Activated naive CD4-positive, alpha-beta T cell treated with anti-CD3 and anti-CD28 coated beads, Interleukin-2, amount 50 U/mL, for 16 hours (primary cell): ENCODE measurements at places on chromosomes 5 and 9.

DNA sequence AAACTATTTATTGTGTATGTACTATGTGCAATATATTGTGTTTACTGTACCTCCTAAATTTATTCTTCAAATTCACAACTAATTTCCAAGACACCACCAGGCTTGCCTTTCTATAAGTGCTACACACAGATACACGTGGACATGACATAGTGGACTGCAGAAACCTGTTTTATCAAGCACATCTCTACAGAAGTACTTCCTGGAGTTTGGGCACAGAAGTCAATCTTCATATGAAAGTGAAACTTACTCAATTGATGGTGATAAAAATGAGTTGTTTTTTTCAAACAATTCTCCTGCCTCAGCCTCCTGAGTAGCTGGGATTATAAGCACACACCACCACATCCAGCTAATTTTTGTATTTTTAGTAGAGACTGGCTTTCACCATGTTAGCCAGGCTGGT is 57.6 kb downstream of the NLN start:
- no peak for DNase-seq

DNA sequence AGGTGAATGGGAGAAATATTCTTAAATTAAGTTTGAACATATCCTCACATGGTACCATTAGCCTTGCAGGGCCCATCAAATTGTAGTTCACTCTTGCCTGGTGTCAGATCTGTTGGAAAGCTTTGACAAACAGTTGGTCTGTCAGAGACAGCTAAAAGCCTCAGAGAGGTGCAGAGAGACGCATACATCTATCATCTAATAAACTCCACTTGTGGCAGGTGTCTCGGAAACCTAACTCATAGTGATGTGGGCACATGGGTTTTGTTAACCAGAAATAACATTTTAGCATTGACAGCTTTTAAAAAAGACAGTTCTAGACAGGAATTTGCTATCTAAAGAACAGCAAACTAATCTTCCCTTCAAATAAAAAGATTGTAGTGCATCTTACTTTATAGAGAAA is 315.9 kb downstream of the KDM4C start:
- DNase-seq, result no peak

DNA sequence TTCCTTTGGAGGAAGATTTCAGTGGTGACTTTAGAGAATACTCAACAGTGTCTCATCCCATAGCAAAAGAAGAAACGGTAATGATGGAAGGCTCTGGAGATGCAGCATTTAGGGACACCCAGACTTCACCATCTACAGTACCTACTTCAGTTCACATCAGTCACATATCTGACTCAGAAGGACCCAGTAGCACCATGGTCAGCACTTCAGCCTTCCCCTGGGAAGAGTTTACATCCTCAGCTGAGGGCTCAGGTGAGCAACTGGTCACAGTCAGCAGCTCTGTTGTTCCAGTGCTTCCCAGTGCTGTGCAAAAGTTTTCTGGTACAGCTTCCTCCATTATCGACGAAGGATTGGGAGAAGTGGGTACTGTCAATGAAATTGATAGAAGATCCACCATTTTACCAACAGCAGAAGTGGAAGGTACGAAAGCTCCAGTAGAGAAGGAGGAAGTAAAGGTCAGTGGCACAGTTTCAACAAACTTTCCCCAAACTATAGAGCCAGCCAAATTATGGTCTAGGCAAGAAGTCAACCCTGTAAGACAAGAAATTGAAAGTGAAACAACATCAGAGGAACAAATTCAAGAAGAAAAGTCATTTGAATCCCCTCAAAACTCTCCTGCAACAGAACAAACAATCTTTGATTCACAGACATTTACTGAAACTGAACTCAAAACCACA is 67.4 kb downstream of the VCAN start:
- no peak for DNase-seq

DNA sequence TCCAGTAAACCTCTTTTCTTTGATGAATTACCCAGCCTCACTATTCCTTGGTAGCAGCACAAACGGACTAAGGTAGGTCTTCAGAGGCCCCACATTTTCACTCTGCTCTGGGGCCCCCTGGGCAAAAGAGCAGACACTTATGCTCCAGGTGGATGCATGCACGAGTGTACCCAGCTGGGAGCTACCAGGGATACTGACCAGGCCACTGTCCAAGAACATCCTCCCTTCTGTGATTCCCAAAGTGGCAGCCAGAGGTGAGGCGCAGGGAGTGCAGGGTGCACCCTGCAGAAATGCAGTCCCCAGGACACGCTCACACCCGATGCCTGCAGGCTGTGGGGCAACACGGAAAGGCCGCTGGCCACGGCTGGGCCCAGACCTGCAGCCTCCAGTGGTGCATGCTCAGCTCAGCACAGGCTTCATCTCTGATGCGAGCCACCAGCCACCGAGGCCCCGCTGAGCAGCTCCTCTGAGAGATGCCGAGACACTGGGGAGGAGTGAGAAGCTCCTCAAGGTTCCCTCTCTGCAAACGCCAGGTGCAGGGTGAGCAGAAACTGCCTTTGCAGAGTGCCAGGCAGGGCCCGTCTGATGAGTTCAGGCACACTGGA is 48.1 kb upstream of the OLFM1 start:
- DNase-seq, result no peak

DNA sequence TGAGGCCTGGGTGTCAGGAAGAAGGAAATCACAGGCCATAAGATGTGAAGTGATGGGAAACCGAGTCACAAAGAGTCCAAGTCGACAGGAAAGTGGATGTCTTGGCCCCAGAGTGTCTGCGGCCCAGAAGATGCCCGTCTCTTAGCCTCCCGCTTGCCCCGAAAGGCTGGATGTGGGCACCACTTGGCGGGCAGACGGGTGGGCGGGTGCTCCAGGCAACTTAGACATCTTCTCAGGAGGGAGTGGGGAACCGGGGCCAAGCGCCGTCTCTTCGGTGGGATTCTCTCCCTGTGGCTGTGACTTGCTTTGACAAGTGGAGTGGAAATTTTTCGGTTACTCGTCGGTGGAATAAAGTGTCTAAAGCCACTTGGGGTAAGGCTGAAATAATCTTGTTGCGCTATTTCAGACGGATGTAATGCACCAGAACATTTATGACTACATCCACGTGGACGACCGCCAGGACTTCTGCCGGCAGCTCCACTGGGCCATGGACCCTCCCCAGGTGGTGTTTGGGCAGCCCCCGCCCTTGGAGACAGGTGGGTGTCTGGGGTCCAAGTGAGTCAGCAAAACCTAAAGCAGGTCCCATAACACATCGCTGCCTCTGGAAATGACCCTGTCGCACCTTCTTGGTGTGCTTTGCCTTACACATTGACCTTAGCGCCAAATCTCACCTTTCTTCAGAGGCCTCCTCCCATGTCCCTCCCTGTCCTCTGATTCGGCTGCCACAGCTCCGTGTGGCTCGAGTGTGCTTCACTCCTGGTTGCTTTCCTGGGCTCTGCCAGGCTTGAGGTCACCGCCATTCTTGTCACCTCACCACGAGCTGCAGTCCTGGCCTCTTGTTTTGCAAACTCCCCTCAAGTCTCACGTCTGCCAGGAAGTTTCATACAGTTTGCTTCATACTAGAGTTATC is 20.4 kb upstream of the EXOC3 start:
- DNase-seq, result no peak

DNA sequence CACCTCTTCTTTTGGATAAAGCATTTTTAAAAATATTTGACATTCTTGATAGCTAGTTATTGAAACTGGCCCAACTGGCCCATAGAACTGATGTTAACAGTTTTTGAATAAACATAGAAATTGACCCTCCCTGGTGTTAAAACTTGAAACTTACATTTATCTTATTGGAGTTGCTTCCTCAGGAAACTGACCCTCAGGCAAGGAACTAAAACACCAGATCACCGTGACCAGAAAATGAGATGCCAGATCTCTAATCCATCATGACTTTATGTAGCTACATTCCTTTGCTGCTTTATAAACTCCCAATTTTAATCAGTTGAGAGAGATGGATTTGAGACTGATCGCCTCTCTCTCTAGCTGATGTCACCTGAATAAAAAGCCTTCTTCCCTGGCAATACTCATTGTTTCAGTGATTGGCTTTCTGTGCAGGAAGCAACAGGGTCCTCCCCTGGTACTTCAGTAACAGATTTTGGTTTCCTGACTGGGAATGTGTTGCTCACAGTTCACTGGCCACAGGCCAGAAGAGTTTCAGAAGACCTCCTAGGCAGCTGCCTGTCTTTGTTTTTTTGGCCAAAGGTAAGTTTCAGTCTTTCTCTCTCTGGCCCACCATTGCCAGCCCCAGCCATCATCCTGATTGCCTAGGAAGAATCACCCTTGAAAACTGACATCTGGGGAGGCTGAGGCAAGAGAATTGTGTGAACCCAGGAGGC is 212.4 kb downstream of the DTWD2 start:
- DNase-seq, result no peak

GRCh38 chr9:132418726-132419363 is 8.8 kb downstream of the CFAP77 start:
- DNase-seq, result no peak

DNA sequence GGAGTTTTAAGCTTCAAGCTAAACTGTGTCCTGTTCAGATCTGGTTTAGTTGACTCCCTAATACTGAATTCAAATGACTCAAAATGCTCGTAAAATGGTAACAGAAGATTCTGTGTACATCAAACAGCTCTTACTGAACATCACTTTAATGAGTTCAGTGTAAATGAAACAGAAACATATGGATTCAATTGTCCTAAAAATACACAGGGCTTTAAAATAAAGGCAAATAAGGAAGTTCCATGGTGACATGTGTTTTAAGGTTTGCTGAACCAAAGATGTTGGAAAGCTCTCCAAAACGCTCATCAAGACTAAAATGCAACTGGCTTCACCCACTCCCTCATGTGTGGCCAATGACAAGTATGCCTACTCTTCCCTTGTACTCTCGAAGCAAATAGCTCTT is 340.0 kb upstream of the PIK3R1 start:
- DNase-seq, result no peak

- no peak for DNase-seq
These were observed 698.6 kb downstream of the PTPRD start for GRCh38 chr9:9914174-9914573.
